ENCODE measurements at places on chromosomes 7 and 10. TPM values are rescaled to one million over a fixed set of nuclear protein-coding genes. Genes with fewer than 3 reads are reported as not detected.

GRCh38 chr7:137423321-137423720, 79.8 kb upstream of the PTN start:
- DNase-seq: no peak

GRCh38 chr10:49827297-49827696, 65.2 kb upstream of the OGDHL start:
- no peak for DNase-seq

Gene NKX6-2
- polyA plus RNA-seq: 2.6 TPM

GRCh38 chr7:151167197-151167961, at the start of gene GBX1:
GBX1 (minus strand) TSS chr7:151167694; CDS start chr7:151167548, 146 bp downstream.
- DNase-seq: no peak

DNA sequence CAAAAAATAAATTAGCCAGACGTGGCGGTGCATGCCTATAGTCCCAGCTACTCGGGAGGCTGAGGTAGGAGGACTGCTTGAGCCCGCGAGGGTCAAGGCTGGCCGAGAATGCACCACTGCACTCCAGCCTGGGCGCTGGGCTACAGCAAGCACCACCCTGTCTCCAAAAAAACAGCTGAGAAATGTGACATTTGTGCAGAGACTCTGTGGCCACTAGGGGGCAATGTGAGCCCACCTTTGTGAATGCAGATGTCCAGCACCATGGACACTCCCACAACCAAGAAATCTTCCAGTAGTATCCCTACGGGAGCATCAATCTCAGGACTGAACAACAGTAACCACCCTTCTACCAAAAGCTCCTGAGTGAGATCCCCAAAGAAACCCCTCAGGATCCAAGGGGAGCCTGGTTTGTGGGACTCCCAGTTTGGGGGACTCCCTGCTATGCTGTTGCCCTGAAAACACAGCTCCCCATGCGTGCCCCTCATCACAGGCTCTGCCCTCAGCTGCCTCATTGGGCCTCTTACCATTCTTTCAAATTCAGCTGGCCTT, 6.2 kb upstream of the AHCYL2 start:
- peak; percentile 78 for DNase-seq

Gene OR6V1
- polyA plus RNA-seq: not detected

DNA sequence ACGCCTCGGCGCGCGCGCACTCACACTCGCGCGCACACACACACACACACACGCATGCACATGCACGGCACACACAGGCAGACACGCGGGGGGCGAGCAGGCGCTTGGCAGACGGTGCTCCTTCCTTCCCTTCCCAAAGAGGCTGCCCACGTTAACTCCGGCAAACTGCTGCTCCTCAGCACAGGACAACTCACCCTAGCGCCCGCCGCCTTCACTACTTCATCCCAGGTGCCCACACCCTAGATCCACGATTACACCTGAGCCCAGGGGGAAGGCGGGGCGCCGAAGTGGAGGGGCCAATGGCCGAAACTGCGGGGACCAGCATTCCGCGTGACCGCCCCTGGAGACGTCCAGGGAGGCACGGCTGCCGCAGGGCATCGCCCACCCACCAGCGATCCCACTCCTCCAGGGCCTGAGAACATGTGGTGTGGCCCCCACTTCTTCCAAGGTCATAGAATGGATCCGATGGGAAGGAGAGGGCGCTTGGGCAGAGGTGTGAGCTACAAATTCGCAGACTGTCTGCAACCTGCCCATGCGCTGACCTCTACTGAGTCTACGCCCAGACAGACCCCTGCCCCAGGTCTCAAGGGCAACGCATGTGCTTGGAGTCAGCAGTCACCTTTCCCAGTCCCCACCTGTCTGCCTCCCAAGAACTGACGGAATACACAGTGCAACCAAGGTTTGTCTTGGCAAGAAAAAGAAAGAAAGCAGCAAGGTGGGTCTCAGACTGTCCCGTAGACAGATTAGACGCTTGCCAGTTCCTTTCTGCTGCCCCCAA, 74.6 kb downstream of the CALN1 start:
- DNase-seq: no peak

Gene NEUROD6
- 0.09 TPM for polyA plus RNA-seq

Gene TUBGCP2
- polyA plus RNA-seq: 40.9 TPM

DNA sequence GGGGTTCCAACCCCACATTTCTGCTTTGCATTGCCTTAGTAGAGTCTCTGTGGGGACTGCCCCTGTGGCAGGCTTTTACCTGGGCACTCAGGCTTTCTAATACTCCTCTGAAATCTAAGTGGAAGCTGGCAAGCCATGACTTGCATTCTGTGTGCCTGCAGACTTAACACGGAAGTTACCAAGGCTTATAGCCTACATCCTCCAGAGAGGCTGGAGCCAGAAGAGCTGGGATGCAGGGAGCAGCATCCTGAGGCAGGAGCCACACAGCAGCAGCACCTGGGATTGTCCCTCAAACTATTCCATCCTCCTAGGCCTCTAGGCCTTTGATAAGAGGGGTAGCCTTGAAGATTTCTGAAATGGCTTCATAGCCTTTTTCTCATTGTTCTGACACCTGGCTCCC, 22.1 kb upstream of the ABCC2 start:
- no peak for DNase-seq

- DNase-seq: no peak
Measured at GRCh38 chr7:103731169-103731568, 258.3 kb downstream of the RELN start.
